ENCODE measurements at places on chromosomes 1 and 21.

- no peak for DNase-seq
These were observed 21.4 kb upstream of the LYPD8 start for GRCh38 chr1:248776991-248777390.

DNA sequence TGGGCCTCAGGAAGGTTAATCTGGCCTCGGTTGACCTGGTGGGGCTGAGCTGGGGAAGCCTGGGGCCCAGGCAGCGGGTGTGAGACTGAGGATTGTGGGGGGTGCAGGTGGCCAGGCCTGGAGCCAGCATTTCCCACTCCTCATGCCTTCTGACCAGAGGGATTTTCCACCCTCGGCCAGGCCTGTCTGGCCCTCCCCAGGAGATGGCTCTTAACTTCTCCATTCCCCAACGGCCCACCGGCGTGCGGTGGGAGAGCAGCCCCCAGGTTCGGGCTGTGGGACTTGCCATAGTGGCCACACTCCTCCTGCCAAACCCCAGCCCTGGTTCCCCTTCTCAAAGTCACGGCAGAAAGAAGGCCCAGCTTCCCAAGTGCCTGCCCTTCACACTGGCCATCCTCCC, 126.5 kb upstream of the RUNX3 start:
- DNase-seq: no peak

DNA sequence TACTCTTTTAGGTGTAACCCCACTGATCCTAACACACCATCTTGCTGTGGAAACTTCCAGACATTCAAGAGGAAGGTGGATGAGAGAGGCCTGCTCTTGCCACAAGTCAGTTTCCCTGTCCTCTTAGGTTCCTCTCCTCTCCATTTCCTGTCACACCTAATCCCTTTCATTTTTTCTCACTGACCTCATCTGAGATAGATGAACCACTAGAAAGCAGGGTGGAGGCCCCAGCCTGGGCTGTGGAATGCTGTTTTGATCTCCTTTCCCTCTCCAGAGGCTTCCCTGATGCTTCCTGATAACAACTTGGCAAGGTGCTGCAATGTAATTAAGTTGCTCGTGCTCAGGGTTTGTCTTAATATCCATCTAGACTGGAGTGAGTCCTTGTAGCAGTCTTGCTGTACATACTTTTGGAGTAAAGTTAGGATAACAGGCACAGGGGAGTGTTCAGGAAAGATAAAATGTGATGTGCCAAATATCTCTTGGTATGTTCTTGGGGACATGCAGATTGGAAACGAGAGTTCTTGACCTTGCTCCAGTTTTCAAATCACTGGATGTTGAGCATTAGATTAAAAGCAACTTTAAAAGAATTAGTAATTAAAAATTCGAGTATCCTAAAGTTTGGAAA, 11.2 kb downstream of the LRRC42 start:
- DNase-seq: no peak

- DNase-seq: peak; percentile 69
These were observed 41.4 kb upstream of the LRRC8B start for GRCh38 chr1:89483010-89483756.

DNA sequence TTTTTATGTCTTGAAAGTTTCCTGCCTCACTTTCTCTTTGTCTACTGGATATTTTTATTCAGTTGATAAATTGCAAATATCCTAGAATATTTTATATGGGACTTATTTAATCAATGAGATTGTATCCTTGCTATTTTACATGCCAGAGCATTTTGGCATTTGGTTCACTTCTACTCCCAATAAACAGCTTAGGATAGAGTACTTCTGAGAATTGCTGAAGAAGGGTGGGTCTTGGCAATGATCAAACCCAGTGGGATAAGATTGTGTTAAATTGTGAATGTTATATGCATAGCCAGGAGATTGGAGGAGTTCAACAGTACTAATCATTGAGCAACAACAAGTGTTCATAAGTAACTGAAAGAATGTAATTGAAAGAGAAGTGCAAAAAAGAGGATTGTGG, 60.1 kb downstream of the SDCCAG8 start:
- no peak for DNase-seq

Measured in Panc1 (cell line).